RCC 7860 (cell line): ENCODE measurements at places on chromosomes 5 and 9.
A peak's percentile ranks its signal among the peaks of the same experiment; 100 is the strongest.

- DNase-seq, result no peak
Observed at GRCh38 chr5:164799391-164799790, 1294.0 kb downstream of the MAT2B start.

DNA sequence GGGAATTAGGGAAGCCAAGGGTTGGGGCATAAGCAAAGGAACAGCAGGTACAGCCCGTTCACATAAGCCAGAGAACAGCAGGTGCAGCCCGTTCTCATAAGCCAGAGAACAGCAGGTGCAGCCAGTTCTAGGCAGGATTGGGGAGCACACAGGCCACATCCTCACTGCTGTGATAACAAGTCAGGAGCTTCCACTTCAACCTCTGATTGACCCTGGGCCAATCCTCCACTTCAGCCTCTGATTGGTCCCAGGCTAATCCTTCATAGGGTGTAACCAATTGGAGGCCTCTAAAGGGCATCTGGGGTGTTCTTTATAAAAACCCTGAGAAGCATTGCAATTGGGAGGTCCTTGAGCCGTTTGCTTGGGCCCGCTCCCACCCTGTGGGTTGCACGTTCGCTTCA is 27.5 kb downstream of the CEL start:
- DNase-seq, result no peak

- DNase-seq, result no peak
Observed at GRCh38 chr9:88628114-88628513, 93.1 kb downstream of the NXNL2 start.

DNA sequence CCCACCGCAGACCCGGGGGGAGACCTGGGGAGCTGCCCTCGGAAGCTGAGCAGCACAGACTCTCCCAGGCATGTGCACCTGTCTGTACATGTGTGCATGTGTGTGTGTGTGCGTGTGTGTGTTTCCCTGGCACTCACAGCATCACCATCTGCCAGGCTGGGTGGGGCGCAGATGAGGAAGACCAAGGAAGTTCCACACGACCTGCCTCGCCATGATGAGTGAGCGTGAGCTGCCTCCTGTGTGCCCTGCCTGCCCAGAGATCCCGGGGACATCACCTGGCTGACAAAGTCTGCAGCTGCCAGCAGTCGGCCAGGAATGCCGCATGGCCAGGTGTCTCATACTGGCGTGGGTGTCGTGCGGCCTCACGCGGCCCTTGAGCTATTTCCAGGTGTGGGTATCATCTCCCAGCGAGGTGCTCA is 4.0 kb upstream of the GPSM1 start:
- DNase-seq, result no peak

GRCh38 chr9:89505911-89506310 is 8.0 kb upstream of the SEMA4D start:
- no peak for DNase-seq

DNA sequence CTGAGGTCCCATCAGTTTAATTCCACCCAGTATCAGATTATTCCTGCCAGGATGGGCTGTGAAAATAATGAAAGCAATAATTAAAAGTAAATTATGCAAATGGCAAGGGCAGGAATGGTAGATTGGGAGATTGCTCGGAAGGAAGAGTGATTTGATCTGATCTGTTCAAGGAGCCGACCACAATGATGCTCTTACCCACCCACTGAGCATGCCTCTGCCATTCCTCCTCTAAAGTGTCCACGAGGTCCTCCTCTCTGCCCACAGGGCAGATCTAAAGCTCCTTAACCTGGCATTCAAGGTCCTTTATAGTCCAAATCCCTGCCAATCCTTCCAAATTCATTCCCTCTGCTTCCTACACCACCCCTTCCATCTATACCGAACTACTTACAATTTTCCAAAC is 147.8 kb downstream of the TTLL11 start:
- DNase-seq, result no peak

- DNase-seq, result no peak
Observed at GRCh38 chr9:98045234-98046179, 11.0 kb upstream of the NANS start.

- no peak for DNase-seq
Observed at GRCh38 chr9:133508046-133508445, 16.7 kb downstream of the MYMK start.

DNA sequence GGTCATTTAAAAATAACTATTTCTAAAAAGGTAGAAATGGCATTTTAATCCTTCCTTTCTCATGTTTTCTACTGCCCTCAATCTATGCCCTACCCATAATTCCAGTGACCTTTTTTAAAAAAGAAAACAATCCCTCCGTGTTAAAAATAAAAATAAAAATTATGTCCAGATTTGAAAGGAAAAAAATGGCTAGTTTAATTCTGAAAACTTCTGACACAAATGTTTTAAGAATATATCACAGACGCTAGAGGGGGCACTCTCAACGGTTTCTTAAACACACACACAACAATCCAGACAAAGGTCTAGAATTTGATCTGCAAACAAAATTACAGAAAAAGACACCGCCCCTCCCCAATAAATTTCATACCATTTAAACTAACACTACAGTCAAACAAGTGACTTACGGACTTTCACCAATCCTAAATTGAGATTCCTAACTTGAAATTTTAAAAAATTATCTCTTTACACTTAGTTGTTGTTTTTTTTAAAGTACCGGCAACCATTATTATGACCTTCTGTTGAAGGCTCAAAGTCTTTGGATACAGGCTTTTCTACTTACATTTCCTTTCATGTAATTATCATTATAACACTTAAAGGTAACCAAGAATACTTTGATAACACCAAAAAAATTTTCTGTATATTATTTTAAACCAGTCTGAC is 38.2 kb downstream of the CLINT1 start:
- DNase-seq, result no peak

GRCh38 chr9:1171546-1171945 is 121.4 kb downstream of the DMRT2 start:
- no peak for DNase-seq

DNA sequence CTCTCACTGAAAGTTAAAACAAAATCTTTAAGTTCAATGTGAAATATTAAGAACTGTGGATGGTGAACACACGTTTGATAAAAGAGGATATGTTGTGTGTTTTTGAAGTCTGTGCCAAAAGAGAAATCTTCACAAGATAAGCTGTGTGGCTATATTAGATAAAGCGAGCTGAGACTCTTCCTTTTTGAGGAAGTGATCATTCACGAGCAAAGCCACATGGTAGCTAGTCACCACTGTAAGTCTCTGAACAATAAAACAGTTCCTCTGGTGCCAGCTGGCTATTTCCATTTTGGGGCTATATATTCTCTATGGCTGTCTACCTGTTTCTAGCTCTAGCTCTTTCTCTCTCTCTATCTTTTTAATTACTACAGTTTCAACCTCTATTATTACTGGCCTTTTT is 1849.2 kb upstream of the C9orf72 start:
- no peak for DNase-seq

DNA sequence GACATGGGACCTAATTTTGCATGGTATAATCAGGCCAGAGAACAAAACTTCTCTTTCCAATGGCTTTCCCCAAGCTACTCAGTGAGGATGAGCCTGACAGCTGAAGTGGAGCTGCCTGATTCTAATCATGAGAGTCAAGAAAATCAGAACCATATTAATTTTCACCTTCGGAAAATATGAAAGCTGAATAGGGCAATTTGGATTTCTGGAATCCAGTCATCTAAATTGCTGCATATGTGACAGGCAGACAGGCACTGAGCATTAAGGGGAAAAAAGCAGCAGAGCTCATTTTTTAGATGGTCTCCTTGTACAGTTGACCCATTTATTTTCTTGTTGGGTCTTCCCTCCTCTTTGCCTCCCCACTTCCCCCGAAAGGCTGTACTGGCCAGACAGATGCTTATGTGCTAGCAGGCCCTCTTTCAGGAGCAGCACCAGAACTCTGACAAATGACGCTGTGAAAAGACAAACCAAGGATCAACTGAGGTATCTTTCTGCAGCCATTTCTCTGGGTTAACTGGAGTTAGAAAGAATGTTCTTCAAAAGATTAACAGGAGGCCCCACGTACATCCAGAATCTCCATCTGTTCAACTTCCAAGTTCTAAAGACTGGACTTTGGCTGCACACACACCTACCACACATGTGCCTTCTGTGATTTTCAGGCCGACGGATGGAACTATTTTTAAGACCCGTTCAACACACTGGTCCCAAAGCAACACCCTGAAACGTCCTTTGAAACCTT is 175.2 kb downstream of the DCP2 start:
- DNase-seq, result no peak

- no peak for DNase-seq
Observed at GRCh38 chr5:146794326-146795029, 84.1 kb downstream of the PPP2R2B start.

DNA sequence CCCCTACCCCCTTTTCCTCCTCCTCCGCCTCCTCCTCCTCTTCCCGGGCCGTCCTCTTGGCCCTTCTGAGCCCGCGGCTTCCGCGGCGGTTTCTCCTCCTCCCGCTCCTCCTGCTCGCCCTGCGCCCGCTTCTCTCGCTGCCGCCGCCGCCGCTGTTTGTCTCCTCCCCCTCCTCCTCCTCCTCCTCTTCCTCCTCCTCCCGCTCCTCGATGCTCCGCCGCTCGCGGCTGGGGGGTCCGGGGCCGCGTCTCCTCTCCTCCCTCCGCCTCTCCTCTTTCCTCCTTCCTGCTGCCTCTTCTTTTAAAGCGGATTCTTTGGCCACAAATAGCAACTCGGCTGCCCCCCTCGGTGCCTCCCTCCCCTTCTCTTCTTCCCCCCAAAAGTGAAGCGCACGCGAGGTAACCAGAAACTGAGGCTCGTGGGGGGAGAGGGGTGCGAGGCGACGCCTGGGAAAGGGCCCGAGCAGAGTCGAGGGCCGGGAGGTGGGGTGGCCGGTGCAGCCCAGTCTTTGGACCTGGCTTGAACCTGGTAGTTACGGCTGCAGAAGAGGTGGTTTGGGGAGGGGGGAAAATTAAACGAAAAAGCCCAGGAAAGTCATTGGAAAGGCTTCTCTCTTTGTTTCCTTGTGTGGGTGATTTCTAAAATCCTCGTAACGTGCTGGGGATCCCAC is 1058.5 kb upstream of the DMAC1 start:
- peak; percentile 65 for DNase-seq

- peak; percentile 79 for DNase-seq
Observed at GRCh38 chr9:108041551-108041950, 552.0 kb upstream of the KLF4 start.

- no peak for DNase-seq
Observed at GRCh38 chr5:82374637-82375036, 96.5 kb upstream of the RPS23 start.

DNA sequence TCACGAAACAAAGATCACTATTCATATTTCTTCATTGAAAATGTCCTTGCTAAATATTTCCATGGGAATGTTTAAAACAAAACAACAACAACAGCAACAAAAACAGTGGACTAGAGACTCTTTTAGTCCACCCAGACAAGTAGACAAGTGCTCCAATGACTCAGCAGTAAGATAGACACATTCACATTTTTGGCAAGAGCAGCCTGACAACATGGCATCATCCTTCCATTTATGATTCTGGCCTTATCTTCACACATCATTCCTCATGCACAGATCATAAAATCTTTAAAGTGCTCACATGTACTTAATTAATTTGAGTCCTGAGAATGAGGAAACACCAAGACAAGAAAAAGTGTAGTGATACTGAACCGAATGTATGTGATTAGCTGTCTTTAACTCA is 132.6 kb upstream of the PDE4D start:
- no peak for DNase-seq

GRCh38 chr9:3549225-3549624 is 23.4 kb upstream of the RFX3 start:
- no peak for DNase-seq

DNA sequence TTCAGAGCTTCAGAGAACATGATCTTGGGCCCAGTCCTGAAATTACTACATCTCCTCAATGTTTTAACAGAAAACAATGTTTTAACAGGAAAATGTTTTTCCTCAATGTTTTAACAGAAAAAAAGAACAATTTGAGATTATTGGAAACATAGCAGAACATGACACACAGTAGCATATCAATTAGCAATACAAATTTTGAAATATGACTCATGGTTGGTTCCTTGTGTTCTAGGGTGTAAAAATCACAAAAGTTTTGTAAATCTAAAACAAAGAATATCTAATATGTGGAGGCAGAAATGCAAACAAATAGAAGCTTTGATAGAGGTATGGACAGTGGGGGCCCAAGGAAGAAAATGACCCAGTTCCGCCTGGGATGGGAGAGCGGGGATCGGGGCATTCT is 22.8 kb upstream of the ARSB start:
- DNase-seq, result no peak

GRCh38 chr9:69078581-69078980 is 43.0 kb downstream of the FXN start:
- no peak for DNase-seq

GRCh38 chr5:1655496-1656270 is 131.9 kb upstream of the LPCAT1 start:
- DNase-seq, result no peak

DNA sequence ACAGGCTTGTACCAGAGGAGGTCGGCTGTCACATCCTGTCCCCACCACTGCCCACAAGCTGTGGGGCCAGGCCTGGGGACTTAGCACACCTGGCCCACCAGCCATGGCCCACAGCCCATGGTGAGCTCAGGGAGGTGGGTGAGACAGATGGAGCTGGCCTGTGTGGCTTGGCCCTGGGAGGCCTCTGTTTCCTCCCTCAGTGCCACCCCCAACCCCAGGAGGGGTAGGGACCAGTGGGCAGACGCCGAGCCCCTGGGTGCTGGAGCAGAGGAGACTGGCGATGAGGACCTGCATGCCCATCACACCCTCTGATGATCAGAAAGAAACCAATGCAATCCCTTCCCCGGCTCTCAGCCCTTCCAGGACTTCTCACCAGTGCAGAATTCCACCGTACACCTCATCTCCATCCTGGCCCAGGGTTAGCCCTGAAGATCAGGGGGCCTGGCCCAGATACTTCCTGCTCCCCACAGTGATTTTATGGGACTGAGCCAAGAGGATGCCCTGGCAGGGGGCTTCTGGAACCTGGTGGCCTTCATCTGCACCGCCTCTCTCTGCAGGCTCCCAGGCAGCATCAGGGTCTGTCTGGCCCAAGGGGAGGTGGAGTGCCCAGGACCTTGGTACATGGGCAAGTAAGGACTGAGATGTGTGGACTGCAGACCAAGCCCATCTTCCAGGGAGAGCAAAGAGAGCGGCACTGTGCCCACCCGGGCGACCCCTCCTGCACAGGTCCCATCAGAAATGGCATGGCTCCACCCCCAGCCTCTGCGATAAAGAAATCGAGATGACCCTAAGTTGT is 16.9 kb upstream of the NKD2 start:
- no peak for DNase-seq

GRCh38 chr5:65338606-65339151 is 143.0 kb downstream of the ADAMTS6 start:
- DNase-seq, result no peak
